ENCODE measurements at places on chromosomes 7 and 10.

- DNase-seq, result no peak
Measured at GRCh38 chr7:2528481-2529095, 9.0 kb downstream of the LFNG start.

DNA sequence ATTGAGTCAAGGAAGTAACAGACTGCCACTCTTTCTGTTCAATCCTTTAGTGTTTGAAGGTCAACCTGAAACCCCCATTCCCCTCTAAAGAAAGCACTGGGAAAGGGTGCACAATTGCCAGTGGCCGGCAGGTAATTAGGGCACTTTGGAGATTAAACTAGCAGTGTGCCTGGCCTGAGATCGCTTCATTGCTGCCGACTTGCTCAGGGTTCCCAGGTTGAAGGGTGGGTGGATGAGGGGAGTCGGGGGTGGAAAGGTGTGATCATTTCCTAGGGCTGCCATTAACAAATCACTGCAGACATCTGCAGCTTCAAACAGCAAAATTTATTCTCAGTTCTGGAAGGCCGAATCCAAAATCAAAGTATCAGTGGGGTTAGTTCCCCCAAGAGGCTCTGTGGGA is 16.3 kb upstream of the BTBD16 start:
- no peak for DNase-seq

GRCh38 chr10:87921931-87922688 is 58.7 kb downstream of the PTEN start:
- DNase-seq, result no peak

DNA sequence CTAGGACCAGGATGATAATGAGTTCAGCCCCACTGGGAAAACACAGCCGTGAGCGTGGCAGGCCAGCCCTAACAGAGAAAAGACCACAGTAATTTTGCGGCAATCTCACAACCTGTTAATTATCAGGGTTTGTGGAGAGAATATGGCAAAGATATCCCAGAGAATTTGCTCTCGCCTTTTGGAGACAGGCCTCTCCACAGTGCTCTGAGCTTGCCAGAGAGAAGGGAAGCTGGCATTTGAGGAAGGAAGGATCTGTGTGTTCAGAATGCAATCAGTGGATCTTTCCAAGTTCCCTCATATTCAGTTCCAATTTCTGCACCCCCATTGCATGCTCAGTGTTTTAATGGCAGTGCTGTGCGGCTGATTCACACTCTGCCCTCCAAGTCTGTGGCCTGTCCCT is 60.2 kb downstream of the PLPP4 start:
- no peak for DNase-seq

GRCh38 chr7:143222782-143223181 is 945 bp downstream of the TAS2R40 start:
- no peak for DNase-seq

- no peak for DNase-seq
Measured at GRCh38 chr7:145698526-145699262, 417.9 kb upstream of the CNTNAP2 start.

- DNase-seq, result no peak
Measured at GRCh38 chr10:131963350-131963749, 18.4 kb downstream of the BNIP3 start.

DNA sequence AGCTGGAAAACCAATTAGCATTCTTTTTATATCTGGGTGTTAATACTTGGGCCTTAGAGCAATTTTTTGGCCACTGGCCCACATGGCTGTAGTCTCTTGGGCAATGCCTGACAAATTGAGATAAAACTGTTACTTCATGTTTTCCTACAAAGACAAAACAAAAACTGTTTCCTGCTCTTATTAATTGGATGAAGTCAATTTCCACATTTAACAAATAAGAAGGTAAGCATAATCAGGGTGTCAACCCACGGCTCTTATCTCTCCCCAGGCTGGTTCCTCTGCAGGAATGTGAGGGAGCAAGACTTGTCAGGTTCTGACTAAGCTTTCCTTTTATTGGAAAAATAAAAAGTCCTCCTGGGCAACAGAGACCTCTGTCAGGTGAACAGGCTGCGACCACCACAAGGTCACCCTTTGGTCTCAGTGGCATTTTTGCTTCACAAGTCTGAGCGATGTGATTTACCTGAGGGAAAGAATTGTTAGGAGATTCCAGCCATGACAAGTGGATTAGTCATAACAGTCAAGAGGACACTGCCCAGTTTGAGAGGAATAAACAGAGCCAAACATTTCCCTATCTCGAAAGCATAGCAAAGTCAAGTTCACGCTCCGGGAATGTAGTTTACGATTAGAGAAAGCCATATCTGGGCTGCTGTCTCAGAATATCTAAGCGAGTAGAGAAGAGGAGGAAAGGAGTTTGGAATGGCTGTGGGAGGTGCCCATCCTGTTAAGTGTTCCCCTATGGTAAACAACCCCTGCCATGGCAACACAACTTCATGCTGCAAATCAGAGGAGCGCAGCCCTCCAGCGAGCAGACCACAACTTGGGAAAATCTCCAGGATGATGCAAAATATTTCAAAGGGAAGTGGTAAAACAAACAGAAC is 144.4 kb downstream of the TES start:
- DNase-seq, result no peak

- DNase-seq, result no peak
Measured at GRCh38 chr10:48934672-48935501, 4.8 kb downstream of the LRRC18 start.

DNA sequence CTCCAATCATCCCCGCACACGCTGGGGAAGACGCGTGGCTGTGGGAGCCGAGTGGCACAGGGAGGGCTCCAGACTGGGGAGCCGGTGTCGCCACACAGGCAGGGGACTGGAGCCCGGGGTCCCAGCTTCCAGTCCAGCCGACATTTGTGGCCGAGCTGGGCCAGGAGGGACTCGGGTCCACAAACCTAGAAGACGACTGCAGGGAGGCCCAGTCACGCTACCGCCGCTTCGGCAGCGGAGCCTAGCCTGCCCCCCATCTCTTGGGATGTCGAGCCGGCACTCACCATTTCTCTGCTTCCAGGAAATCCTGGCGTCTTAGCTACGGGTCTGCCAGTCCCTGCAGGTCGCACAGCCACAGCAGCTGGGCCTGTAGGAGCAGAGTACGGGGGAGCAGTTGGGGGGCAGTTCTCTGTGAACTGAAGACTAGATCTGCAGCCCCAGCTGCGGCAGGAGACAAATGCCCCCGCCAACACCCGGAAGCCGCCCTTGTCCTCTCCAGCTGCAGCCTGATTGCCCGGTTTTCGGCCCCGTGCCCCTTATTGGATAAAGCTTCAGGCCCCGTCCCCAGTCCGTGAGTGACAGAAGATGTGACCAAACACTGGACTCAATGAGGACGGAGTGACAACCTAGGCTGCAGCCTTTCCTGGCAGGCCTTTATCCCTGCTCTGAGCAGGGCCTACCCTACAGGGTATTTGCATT is 270.7 kb downstream of the ZNF33B start:
- no peak for DNase-seq

DNA sequence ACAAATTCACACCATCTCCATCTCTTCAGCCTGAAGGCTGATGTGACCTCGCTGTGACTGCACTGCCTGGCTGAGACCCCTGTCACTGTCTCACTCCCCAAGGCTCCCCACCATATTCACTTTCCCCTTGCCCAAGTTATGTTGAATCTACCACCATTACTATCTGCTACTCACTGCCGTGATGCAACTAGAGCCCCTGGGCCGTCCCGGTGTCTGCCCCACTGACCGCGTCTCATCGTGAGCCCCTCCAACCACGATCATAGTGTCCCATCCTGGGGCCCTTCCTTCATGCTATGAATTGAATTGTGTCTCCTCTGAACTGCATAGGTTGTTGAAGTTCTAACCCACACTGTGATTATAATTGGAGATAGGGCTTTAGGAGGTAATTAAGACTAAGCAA is 71.9 kb upstream of the CHST15 start:
- no peak for DNase-seq

- DNase-seq, result no peak
Measured at GRCh38 chr10:31536302-31536701, 217.3 kb downstream of the ZEB1 start.

DNA sequence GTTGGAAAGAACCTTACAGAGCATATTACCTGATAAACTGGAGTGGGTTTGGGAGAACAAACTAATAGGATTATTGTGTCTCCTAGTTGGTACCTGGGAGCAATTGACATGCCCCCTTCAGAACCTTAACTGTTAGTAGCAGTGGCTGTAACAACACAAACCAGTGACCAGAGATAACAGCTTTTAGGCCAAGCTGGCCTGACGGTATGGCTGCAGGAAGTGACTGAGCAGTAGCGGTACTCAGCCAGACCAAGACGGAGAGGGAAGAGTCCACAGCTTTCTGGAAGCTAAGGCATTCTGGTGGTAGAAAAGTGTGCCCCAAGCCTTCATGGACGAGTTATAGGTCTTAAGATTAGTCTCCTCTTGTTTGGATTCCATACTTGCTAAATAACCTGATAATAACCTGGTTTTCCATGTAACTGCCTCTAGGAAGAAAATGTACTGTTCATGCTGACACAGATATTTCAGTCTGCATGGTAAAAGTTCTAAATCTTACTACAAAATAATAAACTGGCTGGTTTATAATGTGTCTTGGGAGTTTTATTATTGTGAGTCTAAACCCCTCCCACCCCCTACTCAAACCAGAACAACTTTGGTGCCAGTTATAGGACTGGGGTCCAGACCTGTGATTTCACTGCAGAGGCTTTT is 11.3 kb downstream of the NOLC1 start:
- no peak for DNase-seq

DNA sequence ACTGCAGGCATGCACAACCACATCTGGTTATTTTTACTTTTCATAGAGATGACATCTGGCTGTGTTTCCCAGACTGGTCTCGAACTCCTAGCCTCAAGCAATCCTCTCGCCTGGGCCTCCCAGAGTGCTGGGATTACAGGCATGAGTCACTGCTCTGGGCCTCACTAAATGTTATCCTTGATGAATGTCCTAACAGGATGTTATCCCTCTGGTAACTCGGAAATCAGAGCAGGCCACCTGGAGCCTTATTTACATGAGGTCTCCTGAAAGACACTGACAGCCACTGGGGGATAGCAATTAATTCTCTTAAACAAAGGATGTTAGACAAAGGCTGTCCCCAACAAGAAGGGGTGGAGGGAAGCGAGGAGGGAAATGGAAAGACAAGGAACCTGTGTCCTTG is 4.5 kb upstream of the ZNF438 start:
- peak; percentile 56 for DNase-seq

- no peak for DNase-seq
Measured at GRCh38 chr10:73591935-73592699, 975 bp upstream of the USP54 start.

GRCh38 chr10:129968020-129968852 is 4.2 kb upstream of the EBF3 start:
- no peak for DNase-seq

DNA sequence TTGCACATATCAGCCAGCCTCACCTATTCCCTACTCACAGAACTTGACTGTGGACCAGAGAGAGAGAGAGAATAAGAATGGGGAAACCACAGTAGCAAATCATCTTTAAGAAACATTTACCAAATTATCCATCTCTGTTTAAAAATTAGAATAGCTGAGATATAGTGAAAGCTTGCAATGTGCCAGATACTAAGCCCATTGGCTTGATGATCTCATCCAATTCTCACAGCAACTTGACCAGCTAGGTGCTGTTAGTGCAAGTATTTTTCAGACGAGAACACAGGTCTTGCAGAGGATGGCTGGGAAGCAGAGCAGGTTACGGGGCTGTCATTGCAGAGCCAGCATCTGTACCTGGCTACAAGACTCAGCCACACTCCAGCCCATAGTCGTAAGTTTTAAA is 50.9 kb downstream of the KLF6 start:
- DNase-seq, result no peak

DNA sequence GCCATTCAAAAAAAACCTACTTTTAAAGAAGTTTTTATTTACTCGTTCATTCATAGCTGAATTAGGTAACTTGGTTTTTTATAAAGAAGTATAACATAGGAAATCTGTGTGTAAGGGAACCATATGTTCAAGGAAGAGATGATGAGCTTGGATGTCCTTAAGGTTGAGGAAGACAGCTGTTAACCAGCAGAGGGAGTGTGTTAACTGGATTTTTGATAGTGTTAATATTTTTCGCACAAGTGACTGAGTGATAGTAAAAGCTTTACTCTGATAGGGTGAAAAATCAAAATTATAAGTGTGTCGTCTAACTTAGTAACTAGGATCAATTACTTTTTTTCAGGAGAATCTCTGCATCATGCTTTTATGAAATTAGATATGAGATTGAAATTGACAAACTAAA is 134.7 kb downstream of the ARL5B start:
- no peak for DNase-seq

DNA sequence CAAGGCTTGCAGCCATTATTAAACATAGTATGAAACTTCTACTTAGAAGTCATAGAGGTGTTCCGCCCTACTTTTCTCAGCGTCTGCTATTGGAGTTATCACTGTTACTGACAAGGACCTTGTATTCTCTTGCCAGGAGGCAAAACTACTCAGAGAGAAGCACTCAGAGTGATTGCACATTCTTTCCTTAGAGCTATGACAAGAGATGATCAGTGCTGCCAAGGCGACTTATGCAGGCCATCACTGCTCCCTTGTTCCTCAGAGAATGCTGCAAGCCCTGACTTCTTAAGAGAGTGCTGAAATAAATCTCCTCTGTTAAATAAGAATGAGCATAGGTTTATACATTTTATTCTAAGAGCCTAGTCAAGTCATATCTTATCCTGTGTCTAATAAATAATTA is 534.6 kb upstream of the PHF14 start:
- DNase-seq, result no peak

DNA sequence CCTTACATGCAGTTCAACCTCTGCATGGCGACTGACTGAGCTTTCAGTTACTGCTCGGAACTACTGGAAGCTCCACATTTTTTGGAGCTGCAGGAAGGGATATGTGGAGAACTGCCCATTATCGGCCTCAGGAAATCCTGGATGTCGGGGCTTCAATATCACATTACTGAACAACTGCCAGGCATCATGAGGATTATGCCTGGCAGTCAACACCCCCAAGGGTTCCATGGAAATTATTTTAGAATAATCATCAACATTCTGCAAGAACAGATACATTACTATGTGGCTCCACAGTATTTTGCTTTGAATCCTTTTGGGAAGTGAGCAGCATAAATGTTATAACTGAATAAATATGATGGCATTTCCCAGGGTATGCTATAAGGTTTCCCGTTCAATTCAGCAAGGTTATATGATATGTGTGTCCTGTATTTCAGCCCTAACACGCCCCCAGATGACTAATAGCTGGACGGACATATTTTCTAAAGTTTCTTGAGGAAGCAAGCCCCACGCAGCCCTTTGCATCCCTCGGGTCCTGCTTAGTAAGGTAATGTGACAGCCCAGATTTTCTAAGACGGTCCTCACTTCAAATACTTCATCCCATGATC is 53.0 kb upstream of the OPALIN start:
- no peak for DNase-seq

GRCh38 chr10:13536674-13537366 is 8.0 kb upstream of the BEND7 start:
- DNase-seq, result peak; percentile 51

GRCh38 chr7:29435167-29435566 is 128.5 kb upstream of the PRR15 start:
- DNase-seq, result no peak

GRCh38 chr7:77627309-77627676 is 69.0 kb upstream of the RSBN1L start:
- no peak for DNase-seq

GRCh38 chr7:13155188-13155587 is 467.8 kb downstream of the ARL4A start:
- no peak for DNase-seq
